ENCODE measurements at places on chromosomes 7 and 10. TPM values are rescaled to one million over a fixed set of nuclear protein-coding genes. Genes with fewer than 3 reads are reported as not detected.

DNA sequence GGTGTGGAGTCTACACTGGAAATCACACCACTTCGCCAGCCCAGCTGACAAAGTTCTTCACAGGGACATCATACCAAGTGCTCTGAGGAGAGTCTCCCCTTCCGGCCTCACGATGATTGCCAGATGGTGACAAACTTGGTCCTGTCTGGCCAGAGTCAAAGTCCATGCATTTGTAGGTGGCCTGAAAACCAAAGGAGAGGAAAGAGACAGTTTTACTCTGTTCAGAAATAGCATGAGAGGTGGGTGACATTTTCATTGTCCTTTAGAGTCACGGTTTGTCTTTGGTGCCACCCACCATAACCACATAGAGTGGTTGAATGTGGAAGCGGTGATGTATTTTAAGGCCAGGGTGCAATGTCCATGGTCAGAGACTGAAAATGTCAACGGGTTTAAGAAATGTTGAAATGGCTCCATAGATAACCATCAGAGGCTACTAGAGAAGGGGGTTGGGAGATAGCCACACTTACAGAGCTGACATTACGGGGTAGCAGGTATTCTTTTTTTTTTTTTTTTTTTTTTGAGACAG lies 33.0 kb downstream of the BTBD16 start:
- H3K4me3 ChIP-seq: no peak overlapping the region
- no peak for DNase-seq
- peaks cover 14% of the 10 kb centered on the region for H3K4me1 ChIP-seq

- no peak for DNase-seq
- no peak overlapping the region for H3K4me3 ChIP-seq
- H3K36me3 ChIP-seq: peaks cover 7% of the 10 kb centered on the region
- peaks cover 24% of the 10 kb centered on the region for H3K4me1 ChIP-seq
Measured at GRCh38 chr7:44289341-44290251, 35.8 kb downstream of the CAMK2B start.

- DNase-seq: no peak
- no peaks in the 10 kb centered on the region for H3K27me3 ChIP-seq
- no peaks in the 10 kb centered on the region for H3K4me1 ChIP-seq
- no peak overlapping the region for H3K4me3 ChIP-seq
- H3K27ac ChIP-seq: no peak overlapping the region
- no peaks in the 10 kb centered on the region for H3K36me3 ChIP-seq
Measured at GRCh38 chr10:67804395-67804678, 33.7 kb downstream of the DNAJC12 start.

- H3K27me3 ChIP-seq: no peaks in the 10 kb centered on the region
- peak overlapping the region; percentile 79 for H3K4me3 ChIP-seq
- DNase-seq: peak; percentile 4
- H3K36me3 ChIP-seq: peaks cover 7% of the 10 kb centered on the region
- no peak overlapping the region for H3K27ac ChIP-seq
- H3K4me1 ChIP-seq: peaks cover 7% of the 10 kb centered on the region
Measured at GRCh38 chr7:87935384-87935706, 1.3 kb downstream of the ADAM22 start.

DNA sequence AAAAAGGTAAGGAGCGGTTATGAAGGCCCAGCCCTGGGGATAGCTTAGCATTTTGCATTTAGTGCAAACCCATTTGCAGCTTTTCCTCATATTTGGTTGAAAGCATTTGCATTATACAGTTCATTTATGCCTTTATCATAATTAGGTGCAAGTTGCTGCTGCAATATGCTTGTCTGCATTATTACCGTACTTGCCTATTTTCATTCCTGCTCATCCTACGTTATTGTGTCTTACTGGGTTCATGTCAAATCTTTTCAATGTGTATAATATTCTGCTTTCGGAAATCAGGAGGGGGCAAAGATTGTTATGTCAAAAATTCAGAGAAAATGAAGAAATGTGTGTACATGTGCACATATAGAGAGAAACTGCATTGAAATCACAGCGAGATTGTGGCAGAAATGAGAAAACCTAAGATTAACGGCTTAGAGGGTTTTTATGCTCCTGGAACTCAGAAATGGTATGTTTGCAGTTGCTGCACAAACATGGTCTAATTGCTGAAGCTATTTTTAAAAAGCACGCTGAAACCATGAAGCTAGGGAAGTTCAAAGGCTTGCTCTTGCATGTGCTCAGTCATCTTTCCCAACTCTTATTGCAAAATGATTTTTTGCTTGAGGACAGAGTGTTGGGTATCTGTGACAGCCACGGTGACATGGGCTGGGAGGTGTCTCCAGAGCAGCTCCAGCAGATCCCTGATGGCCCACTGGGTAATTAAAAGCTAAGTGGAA lies 613.2 kb downstream of the SDK1 start:
- DNase-seq: peak; percentile 81
- H3K36me3 ChIP-seq: no peaks in the 10 kb centered on the region
- H3K4me3 ChIP-seq: no peak overlapping the region
- H3K27me3 ChIP-seq: no peaks in the 10 kb centered on the region

DNA sequence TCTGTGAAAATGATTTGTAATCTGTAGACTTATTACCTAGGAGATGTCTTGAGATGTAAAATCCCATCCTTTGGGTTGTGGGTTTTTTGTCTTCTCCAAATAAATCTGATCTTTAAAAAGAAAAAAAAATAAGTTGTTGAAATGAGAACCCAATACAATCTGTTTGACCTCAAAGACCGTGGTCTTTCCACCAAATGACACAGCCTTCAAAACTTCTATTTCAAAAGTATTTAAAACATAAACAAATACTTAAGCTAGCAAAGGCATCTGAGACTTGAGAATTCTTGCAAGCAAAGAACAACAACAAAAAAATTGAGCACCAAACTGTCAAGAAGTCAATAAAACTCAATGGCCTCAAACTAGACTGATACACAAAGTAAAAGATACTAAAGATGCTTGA lies 67.9 kb upstream of the HECW1 start:
- H3K4me1 ChIP-seq: no peaks in the 10 kb centered on the region
- no peaks in the 10 kb centered on the region for H3K36me3 ChIP-seq
- no peak for DNase-seq
- H3K27me3 ChIP-seq: no peaks in the 10 kb centered on the region
- no peak overlapping the region for H3K27ac ChIP-seq

- H3K27ac ChIP-seq: no peak overlapping the region
- H3K4me3 ChIP-seq: no peak overlapping the region
Measured at GRCh38 chr7:2023877-2024566, 208.7 kb downstream of the MAD1L1 start.

DNA sequence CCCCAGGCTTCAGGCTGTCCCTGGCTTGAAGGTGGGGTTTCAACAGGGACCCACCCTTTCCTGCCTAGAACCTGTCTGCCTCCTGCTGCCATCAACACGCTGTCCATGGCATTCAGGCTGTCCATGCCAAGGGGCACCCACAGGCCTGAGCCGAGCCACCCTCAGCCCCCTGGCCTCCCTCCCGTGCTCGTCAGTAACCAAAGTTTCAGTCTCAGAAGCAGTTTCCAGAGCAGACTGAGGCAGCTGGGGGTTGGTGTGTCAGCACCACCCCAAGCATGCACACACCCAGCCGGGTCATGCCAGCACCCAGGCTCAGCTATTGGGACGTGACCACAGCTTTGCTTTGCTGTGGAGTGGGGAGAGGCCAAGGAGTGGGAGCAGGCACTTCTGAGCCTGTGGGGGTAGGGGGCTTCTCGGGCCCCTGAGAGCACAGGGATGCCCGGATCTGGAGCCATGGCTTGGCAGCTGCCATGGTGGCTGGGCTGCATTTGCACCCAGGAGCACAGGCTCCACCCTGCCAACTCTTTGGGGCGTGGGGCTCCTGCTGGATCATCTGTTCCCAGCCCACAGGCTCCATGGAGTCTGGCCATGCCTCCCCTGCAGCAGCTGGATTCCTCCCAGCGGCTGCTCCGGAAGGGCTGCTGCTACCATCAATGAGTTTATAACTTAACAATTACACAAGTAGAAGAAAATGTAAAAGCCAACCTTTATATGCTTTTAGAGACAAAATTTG lies 314.5 kb upstream of the SEMA3C start:
- H3K27me3 ChIP-seq: no peaks in the 10 kb centered on the region
- no peak overlapping the region for H3K4me3 ChIP-seq
- H3K4me1 ChIP-seq: peaks cover 7% of the 10 kb centered on the region
- DNase-seq: no peak
- no peak overlapping the region for H3K27ac ChIP-seq

- no peak overlapping the region for H3K27ac ChIP-seq
- no peak overlapping the region for H3K4me3 ChIP-seq
- DNase-seq: no peak
- no peaks in the 10 kb centered on the region for H3K4me1 ChIP-seq
- no peaks in the 10 kb centered on the region for H3K27me3 ChIP-seq
Measured at GRCh38 chr7:83494683-83495082, 154.3 kb downstream of the SEMA3E start.

GRCh38 chr10:132099389-132100090 lies 33.8 kb downstream of the JAKMIP3 start:
- H3K4me1 ChIP-seq: peaks cover 10% of the 10 kb centered on the region
- H3K27me3 ChIP-seq: no peaks in the 10 kb centered on the region
- DNase-seq: no peak
- H3K36me3 ChIP-seq: peaks cover 11% of the 10 kb centered on the region

- H3K27ac ChIP-seq: no peak overlapping the region
- no peaks in the 10 kb centered on the region for H3K36me3 ChIP-seq
- H3K4me3 ChIP-seq: no peak overlapping the region
- peaks cover 3% of the 10 kb centered on the region for H3K4me1 ChIP-seq
- no peak for DNase-seq
Measured at GRCh38 chr7:108722561-108722960, 152.9 kb downstream of the DNAJB9 start.

DNA sequence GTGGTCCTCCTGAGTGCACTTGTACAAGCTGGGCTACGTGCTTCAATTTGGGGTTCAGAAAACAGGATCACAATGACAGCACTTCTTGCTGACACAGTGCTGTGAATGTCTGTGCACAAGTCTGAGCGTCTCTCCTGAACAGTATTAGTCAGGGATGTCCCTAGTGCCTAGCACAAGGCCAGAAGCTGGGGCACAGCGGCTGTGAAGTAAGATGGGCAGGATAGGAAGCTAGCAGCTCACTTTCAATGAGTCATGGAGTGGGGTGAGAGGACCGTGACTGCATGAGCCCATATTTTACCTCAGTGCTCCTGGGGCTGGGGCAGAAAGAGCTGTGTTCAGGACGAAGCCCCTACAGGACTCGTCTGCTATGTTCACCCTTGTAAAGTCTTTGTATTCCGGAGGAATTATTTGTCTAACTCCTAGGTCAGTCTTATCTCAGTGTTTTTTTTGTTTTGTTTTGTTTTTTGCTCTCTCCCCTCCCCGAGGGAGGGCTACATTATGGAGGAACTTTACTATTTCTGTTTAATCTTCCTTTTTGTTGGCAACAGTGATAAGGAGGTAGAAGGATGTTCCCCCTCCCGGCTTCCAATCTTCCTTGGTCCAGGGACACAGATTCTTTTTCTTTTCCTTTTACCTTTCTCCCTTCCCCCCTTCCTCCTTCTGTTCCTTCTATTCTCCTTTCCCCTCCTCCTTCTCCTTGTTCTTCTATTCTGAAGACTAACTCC lies 2.8 kb upstream of the LRMDA start:
- no peak overlapping the region for H3K4me3 ChIP-seq
- peaks cover 26% of the 10 kb centered on the region for H3K27me3 ChIP-seq
- no peaks in the 10 kb centered on the region for H3K36me3 ChIP-seq
- no peak overlapping the region for H3K27ac ChIP-seq
- no peak for DNase-seq
- H3K4me1 ChIP-seq: peaks cover 20% of the 10 kb centered on the region

Gene PRPS1L1
- total RNA-seq: not detected

Gene GARIN1A
- 2.6 TPM for total RNA-seq

Gene GATA3
- total RNA-seq: 0.10 TPM

Gene SPDYE5
- total RNA-seq: 0.11 TPM

Gene NACAD
- 14.1 TPM for total RNA-seq

Gene TRPV5
- total RNA-seq: not detected

Gene CYP2W1
- 1.8 TPM for total RNA-seq

Gene LHFPL3
- 75.7 TPM for total RNA-seq

Gene CYP3A5
- total RNA-seq: 7.2 TPM

Gene COBL
- 3.8 TPM for total RNA-seq

Gene PNLIPRP3
- total RNA-seq: not detected

Gene GDF2
- not detected for total RNA-seq
